WTC11 (cell line): ENCODE measurements at places on chromosomes 11 and 22.

- peak overlapping the region; percentile 57 for H3K4me3 ChIP-seq
- peaks cover 11% of the 10 kb centered on the region for H3K4me1 ChIP-seq
- H3K36me3 ChIP-seq = no peaks in the 10 kb centered on the region
- DNase-seq = peak; percentile 75
- no peak overlapping the region for H3K27ac ChIP-seq
These were observed 1.4 kb downstream of the ASCL2 start for GRCh38 chr11:2268729-2269600.

GRCh38 chr11:119607726-119608125 lies 121.3 kb downstream of the NECTIN1 start:
- peaks cover 21% of the 10 kb centered on the region for H3K4me1 ChIP-seq
- no peak overlapping the region for H3K27ac ChIP-seq
- no peaks in the 10 kb centered on the region for H3K36me3 ChIP-seq
- DNase-seq = no peak

- H3K4me1 ChIP-seq = peaks cover 3% of the 10 kb centered on the region
- 0 out of 2 replicates have a peak, but pooled peaks cover 4% of the 10 kb centered on the region for H3K27me3 ChIP-seq
- H3K4me3 ChIP-seq = peak within 1 kb of the TSS; percentile 69
- peak; percentile 88 for DNase-seq
- H3K27ac ChIP-seq = no peak within 1 kb of the TSS
- no peaks in the 10 kb centered on the region; the same call in 1 of the 2 replicates for H3K36me3 ChIP-seq
These were observed at the start of gene FADS3 for GRCh38 chr11:61891331-61892084. Gene FADS3 (minus strand): TSS chr11:61891545. CDS start chr11:61891381, 164 bp downstream.

DNA sequence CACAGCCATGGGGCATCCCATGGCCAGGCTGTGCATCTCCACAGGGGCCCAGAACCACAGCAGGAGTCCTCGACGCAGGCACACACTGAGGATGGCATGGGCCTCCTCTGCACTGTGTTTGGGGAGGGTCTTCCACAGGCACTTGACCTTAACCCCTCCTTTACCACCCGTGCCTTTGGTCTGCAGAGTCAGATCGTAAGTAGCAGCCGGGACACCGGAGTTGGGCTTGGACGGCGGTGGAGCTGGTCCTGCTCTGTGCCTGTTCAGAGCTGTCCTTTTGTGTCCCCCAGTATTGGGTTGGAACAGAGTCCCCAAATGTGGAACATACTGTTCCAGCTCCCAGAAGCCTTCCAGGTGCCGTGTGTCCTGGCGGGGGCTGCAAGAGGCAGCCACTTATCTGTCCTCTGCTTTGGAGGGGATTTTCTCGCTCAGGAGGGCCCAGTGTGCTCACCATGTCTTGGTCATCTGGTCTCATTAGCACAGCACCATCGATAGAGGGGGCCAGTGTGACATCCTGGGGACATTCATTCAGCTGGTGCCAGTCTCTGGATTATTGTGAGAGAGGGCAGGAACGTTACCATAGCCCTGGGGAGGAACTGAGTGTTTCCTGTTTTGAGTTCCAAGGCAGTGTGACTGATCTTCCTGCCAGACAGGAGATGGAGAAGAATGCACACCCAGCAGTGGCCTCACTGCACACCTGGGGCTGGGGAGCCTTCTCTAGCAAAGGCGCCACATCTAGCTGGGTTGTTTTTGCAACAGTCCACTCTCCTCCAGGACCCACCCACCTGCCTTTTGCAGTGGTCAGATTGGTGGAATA lies 12.4 kb downstream of the CRELD2 start:
- H3K4me1 ChIP-seq = peaks cover 6% of the 10 kb centered on the region
- no peak for DNase-seq
- H3K36me3 ChIP-seq = no peaks in the 10 kb centered on the region

GRCh38 chr11:78349114-78349513 lies 68.5 kb downstream of the GAB2 start:
- no peak overlapping the region for H3K27ac ChIP-seq
- H3K27me3 ChIP-seq = no peaks in the 10 kb centered on the region; the same call in 1 of the 2 replicates
- no peaks in the 10 kb centered on the region for H3K36me3 ChIP-seq
- H3K4me1 ChIP-seq = peaks cover 15% of the 10 kb centered on the region

GRCh38 chr22:16949561-16949960 lies 58.5 kb downstream of the GAB4 start:
- no peak overlapping the region for H3K4me3 ChIP-seq
- H3K4me1 ChIP-seq = no peaks in the 10 kb centered on the region
- H3K27ac ChIP-seq = no peak overlapping the region
- H3K27me3 ChIP-seq = peaks cover 4% of the 10 kb centered on the region

DNA sequence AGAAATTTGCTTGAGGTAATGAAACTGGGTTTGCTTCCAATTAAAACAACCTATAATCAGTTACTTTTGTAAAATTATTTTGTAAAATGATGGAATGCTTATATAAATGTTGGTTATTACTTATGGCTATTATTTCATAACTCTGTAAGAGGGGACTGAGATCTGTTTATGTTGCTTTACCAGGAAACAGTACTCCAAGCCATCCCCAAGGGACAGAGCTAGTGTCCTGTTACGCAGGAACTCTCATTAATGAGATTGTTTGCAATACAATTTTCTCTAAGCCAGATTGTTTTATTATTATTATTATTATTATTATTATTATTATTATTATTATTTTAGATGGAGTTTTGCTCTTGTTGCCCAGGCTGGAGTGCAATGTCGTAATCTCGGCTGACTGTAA lies 2.3 kb upstream of the NOX4 start:
- DNase-seq = no peak
- H3K27me3 ChIP-seq = peaks cover 6% of the 10 kb centered on the region; the same call in 1 of the 2 replicates
- H3K27ac ChIP-seq = no peak overlapping the region
- no peaks in the 10 kb centered on the region for H3K36me3 ChIP-seq
- H3K4me3 ChIP-seq = no peak overlapping the region
- peaks cover 29% of the 10 kb centered on the region for H3K4me1 ChIP-seq

DNA sequence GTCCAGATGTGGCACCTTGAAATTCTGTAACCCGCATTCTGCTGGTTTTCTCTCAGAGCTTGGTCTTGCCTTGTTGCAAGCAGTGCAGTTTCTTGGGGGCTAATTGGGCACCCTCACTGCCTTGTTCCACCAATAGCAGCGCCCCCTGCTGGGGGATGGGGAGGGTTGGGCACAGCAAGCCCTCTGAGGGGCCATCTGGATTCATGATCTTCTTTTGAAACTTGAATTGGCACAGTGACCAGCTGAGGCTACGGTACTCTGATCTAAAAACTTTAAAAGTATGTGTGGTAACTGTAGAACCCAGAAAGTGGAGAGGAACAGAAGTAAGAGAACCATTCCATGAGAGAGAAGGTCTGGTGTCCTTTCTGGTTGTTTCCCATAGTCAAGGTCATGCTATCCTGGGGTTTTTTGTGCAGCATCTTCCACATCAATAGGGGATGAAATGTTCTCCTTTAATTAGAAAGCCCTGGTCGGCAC lies 64.2 kb downstream of the MED15 start:
- H3K4me1 ChIP-seq = no peaks in the 10 kb centered on the region
- H3K4me3 ChIP-seq = no peak overlapping the region
- no peaks in the 10 kb centered on the region for H3K27me3 ChIP-seq
- peak; percentile 72 for DNase-seq

DNA sequence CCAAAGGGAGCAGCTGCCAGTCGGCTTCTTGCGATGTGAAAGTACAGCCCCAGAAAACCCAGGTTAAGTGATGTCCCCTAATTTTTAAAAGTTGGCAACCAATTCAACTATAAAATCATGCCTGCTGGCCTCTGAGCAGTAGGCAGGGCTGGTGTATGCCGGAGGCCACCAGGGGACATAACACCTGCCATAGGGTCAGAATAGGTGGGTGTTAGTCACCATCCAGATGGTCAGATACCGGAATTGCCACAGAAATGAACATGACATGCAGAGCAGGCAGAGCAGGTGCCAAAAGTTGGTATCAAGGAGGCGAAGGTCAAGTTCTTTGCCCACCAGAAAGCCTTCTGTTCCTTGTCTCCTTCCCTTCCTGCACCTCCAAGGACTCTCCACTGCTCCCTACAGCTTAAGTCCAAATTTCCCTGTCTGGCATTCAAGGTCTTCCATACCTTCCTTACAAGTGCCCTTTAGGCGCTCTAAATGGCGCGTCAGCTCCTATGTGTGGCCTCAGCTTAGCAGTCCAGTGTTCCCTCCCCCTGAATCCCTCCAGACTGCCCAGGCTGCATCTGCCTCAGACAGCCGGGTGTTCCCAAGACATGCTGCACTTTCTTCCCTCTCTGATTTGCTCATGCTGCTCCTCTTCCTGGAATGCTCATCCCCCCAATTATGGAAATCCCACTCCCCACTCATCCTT lies 45.1 kb downstream of the PTPRJ start:
- H3K4me3 ChIP-seq = no peak overlapping the region
- H3K27me3 ChIP-seq = no peaks in the 10 kb centered on the region
- no peaks in the 10 kb centered on the region for H3K36me3 ChIP-seq
- peaks cover 42% of the 10 kb centered on the region for H3K4me1 ChIP-seq
- no peak for DNase-seq
- H3K27ac ChIP-seq = peak overlapping the region; percentile 4

DNA sequence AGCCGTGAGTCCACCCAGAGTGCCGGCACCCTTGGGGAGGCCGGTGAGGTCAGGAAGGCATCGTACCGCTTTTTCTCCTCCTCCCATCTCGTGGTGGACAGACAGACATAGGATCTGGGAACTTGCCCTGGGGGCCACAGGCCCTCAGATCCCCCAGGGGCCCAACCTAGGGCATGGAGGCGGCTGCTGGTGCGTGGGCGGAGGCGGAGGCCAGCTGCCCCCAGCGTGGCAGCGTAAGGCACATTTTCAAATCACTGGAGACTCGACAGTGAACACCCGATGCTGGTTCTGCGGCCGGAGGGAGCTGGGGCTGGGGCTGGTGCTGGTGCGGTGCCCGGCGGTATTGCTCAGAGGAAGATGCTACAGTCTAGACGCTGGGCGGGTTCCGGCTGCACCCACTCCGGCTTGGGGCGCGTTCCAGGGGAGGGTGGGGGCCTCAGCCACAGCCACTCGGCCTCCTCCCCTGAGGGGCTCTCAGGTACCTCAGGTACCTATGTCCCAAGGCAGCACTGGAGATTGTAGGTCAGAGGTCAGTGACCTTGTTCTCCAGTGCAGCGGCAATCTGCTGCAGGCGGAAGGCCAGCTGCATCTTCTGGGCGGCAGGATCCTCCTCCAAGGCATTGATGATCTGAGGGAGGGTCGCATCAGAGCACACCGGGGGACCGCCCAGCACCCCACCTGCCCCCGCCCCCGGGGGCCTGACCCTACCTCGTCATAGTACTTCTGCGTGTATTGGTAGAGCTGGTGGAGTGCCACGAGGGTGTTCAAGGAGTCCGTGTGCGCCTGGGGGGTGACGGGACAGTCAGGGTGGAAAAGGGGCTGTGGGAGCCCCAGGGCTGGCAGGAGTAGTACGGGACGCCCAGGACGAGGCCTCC lies 5.2 kb upstream of the MAPK11 start:
- H3K27me3 ChIP-seq = peaks cover 15% of the 10 kb centered on the region
- H3K4me3 ChIP-seq = no peak overlapping the region
- H3K4me1 ChIP-seq = no peaks in the 10 kb centered on the region
- H3K27ac ChIP-seq = no peak overlapping the region
- DNase-seq = no peak

GRCh38 chr11:17930544-17931125 lies 82.2 kb downstream of the SERGEF start:
- H3K4me3 ChIP-seq = no peak overlapping the region
- H3K27ac ChIP-seq = no peak overlapping the region; the same call in 1 of the 2 replicates
- peaks cover 24% of the 10 kb centered on the region for H3K4me1 ChIP-seq

GRCh38 chr22:17830043-17830961 lies 56.0 kb upstream of the BID start:
- H3K27me3 ChIP-seq = no peaks in the 10 kb centered on the region
- no peak overlapping the region for H3K4me3 ChIP-seq
- no peaks in the 10 kb centered on the region; the same call in 1 of the 2 replicates for H3K36me3 ChIP-seq
- DNase-seq = peak; percentile 94
- no peak overlapping the region for H3K27ac ChIP-seq

DNA sequence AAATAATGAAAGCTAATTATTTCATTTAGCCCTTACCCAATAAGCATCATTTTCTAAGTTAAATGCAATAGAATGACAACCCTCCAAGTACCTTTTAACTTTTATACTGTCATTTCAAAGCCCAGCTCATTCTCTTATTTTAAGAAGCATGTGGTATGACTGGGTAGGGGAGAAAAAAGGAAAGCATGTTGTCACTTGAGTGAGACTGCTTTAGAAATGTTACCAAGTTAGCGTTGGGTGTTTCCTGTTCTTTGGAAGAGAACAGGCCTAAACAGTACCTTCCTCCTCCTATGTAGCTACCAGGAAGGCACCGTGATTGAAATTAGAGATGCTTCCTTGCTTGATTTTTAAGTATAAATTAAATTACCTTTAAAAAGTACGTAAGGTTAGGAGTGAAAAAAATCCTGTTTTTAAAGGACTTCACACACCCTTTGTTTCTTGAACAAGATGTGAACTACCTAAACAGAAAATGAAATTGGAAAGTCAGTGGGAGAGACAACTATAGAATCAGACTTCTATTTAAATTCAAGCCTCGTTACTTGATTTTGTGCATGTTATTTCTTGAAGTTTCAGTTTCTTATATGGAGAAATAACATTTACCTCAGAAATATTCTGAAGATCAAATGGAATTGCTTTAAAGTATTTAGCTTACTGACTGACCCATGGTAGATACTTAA lies 741 bp upstream of the CNTF start:
- H3K36me3 ChIP-seq = peaks cover 59% of the 10 kb centered on the region
- H3K4me1 ChIP-seq = peaks cover 11% of the 10 kb centered on the region
- no peak overlapping the region for H3K4me3 ChIP-seq
- H3K27ac ChIP-seq = no peak overlapping the region

DNA sequence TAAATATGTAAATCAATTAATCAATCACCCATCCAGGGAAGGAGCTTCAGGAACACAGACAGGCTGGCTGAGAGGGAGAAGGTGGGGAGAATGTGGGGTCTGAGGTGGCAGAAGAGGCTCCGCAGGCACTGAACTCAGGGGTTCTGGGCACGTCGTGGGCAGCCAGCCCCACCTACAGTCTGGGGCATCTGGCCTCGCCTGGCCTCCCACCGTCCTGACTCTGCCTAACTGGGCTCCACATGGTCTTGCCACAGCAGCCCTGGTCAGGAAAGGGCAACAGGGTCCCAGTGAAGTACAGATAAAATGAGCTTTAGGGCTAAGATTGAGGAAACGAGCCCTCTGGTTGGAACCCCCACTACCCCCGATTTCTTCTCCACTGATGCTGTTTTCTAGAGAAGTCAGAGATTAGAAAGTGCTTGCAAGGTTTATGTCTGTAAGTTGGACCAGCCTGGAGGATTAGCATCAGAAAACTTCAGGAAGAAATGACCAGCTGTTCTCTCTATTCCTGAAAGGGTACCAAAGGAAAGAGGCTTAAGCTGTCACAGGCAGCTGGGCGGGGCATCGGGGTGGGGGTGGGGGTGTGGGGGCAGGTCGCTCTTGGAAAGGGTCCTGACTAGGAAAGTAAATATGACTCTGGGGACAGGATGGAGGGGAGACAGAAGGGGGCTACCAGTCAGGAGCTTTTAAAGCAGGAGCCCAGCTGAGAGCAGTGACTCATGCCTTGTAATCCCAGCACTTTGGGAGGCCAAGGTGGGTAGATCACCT lies 261.7 kb downstream of the BUD13 start:
- H3K4me1 ChIP-seq = peaks cover 36% of the 10 kb centered on the region
- no peak overlapping the region for H3K27ac ChIP-seq
- no peak for DNase-seq
- no peak overlapping the region for H3K4me3 ChIP-seq
- no peaks in the 10 kb centered on the region for H3K36me3 ChIP-seq

GRCh38 chr11:8757047-8757446 lies 74.5 kb downstream of the RPL27A start:
- no peaks in the 10 kb centered on the region for H3K4me1 ChIP-seq
- H3K27ac ChIP-seq = no peak overlapping the region
- no peaks in the 10 kb centered on the region for H3K36me3 ChIP-seq
- H3K27me3 ChIP-seq = no peaks in the 10 kb centered on the region
- no peak overlapping the region for H3K4me3 ChIP-seq
- no peak for DNase-seq

GRCh38 chr22:38205261-38206128 lies 3.7 kb downstream of the MAFF start:
- peaks cover 12% of the 10 kb centered on the region for H3K4me1 ChIP-seq
- no peak for DNase-seq
- no peaks in the 10 kb centered on the region for H3K36me3 ChIP-seq
